AG04450 (cell line): ENCODE measurements at places on chromosomes 5 and 9. TPM values are rescaled to one million over a fixed set of nuclear protein-coding genes. Genes with fewer than 3 reads are reported as not detected.
A peak's percentile ranks its signal among the peaks of the same experiment; 100 is the strongest.

DNA sequence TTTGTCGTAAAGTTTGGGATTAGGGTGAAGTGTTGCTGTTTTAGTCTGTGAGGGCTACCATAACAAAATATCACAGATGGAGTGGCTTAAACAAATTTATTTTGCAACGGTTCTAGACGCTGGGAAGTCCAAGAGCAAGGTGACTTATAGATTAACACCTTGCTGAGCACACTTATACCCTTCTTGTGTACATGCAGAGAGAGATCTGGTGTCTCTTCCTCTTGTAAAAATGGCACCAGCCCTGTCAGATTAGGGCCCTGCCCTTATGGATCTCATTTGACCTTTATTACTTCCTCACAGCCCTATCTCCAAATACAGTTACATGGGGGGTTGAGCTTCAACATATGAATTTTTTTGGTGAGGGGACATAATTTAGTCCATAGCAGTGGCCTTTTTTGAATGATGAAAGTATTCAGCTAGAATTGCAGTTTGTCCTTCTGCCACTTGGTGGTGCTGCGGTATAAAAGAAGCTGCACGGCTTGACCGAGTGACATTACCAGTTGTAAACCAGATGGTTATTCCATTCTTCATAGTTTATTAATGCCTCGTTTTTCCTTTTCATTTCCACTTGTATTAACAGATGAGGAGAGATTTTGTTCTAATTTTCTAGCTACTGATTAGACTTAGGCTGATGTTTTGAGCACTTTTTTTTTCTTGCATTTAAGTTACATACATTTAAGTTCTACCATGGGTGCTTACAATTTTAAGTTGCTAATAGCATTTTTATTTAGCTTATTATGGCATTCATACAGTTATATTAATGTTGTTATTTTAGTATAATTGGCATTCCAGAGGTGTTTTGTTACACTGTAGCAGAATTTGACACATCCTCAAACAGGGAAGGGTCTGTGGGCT is 19.4 kb downstream of the DCP2 start:
- peak; percentile 50 for DNase-seq

DNA sequence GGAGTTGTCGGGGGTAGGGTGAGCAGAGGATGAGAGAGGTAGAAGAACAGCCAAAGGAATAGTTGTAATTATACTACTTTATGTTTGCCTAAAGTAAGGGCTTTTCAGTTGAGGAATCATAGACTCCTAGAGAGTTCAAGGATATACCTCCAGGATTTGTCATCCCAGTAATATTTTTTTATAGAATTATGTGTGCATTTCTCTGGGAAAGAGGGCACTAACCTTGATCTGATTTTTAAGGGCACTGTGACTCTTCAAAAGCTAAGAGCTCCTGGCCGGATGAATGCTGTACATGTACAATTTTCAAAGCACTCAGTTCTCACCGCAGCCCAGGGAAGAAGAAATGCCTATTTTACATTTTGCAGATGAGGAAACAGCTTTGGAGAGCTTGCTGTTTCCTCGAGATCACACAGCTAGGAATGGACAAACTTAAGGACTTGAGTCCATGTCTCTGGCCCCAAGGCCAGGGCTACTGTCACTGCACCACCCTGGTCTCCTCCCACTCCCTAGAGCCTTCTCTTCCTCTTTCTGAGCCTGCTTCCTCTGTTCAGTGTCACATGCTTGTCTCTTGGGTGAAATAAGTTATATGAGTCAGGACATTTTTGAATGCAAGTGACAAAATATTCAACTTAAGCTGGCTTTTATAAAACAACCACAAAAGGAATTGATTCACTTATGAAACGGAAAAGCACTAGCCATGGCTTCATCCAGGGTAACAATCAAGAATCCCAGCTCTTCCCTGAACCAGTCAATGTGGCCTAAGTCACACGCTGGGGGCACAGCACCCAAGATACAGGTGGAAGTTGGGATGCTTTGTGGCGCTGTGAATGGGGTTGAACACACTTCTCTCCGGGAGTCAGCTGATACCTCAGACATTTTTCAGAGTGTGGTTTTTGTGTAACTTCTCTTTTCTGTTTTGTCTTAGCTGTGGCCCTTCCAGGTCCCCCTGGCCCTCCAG is 45.7 kb upstream of the TGFBR1 start:
- no peak for DNase-seq

DNA sequence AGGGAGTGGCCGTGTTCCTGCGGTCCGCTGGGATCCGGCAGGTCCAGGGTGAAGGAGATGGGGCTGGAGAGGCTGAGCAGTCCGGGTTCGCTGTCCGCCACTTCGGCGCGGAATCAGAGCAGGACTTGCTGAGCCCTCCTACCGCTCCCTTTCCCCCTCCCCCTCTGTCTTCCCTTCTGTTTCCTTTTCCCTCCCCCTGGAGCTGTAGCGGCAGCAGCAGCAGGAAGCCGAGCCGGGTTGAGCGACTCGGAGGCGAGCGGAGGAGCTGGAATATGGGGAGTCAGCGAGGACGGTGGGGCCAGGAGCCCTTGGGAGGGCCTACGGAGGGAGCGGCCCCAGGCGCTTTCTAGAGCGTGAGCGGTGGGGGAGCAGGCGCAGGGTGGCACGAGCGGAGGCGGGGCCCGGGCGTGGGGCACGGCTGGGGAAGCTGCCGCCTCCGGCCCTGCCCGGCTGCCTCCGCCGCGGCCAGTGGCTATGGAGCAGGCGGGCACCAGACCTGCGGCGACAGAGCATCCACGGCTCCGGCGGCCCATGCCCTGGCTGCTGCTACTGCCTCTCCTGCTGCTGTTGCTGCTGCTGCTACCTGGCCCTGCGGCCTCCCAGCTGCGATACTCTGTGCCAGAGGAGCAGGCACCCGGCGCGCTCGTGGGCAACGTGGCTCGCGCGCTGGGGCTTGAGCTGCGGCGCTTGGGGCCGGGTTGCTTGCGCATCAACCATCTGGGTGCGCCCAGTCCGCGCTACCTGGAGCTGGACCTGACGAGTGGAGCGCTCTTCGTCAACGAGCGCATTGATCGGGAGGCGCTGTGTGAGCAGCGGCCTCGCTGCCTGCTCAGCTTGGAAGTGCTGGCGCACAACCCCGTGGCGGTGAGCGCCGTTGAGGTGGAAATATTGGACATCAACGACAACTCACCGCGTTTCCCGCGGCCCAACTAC is at the start of gene PCDHAC2:
Gene PCDHAC2 (plus strand): TSS at position 184 of the 933 bp plus-strand sequence. CDS start 291 bp downstream, at position 475.
- DNase-seq, result no peak

- no peak for DNase-seq
Measured at GRCh38 chr5:136145030-136145429, 12.4 kb downstream of the SMAD5 start.

DNA sequence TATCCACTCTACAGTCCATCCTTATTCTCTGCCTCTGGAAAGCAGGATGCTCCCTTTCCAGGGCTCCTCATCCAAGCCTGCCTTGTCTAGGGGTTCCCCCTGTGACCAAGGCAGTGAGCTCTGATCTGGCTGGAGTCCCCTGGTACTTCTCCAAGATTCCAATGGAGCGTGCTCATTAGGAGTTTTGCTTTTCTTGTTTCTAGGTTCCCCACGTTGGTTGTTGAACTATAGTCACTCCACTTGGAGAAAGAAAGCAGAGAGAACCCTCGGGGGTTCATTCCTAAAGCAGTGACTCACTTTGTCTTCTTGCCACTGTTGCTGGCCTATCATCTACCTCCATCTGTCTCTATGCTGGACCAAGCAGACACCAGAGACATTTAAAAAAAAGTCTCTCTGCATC is 192.6 kb downstream of the TLE4 start:
- DNase-seq, result peak; percentile 83

- no peak for DNase-seq
Measured at GRCh38 chr5:137737349-137738131, 1.7 kb upstream of the KLHL3 start.

DNA sequence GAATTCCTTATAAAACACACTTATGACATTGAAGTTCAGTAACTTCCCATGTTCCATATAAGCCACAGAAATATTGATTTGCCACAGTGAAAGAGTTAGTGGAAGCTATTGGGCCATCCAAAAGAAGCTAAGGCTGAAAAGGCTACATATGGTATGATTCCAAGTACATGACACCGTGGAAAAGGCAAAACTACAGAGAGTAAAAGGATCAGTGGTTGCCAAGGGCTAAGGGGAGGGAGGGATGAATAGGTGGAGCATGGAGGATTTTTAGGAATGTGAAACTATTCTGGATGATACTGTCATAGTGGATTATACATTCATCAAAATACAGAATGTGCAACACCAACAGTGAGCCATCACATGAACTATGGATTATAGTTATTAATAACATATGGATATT is 109.7 kb downstream of the F2RL2 start:
- DNase-seq, result no peak

DNA sequence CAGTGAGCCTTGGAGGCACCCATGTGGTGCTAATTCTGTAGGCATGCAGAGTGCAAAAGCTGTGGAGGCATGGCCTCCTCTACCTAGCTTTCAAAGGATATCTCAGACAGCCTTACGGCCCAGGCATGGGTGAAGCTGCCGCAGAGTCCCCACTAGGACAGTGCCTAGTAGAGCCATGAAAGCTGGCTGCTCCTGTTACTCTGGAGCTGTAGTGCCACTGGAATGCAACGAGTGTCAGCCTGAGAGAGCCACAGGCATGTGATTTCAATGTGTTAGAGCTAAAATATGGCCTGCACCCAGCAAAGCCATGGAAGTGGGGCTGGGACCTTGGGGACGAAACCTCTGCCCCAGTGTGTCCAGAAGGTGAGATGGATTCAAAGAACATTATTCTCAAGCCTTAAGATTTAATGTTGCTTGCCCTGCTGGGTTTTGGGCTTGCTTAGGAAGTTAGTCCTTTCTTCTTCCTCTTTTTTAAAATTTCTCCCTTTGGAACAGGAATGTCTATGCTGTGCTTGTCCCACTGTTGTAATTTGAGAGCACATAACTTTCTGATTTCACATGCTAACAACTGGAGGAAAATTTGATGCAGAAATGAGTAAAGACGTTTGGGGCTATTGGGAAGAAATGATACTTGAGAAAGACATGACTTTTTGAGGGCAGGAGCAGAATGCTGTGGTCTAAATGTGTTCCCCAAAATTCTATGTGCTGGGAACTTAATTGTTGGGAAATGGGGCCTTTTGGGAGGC is 298.4 kb downstream of the PSAT1 start:
- no peak for DNase-seq

DNA sequence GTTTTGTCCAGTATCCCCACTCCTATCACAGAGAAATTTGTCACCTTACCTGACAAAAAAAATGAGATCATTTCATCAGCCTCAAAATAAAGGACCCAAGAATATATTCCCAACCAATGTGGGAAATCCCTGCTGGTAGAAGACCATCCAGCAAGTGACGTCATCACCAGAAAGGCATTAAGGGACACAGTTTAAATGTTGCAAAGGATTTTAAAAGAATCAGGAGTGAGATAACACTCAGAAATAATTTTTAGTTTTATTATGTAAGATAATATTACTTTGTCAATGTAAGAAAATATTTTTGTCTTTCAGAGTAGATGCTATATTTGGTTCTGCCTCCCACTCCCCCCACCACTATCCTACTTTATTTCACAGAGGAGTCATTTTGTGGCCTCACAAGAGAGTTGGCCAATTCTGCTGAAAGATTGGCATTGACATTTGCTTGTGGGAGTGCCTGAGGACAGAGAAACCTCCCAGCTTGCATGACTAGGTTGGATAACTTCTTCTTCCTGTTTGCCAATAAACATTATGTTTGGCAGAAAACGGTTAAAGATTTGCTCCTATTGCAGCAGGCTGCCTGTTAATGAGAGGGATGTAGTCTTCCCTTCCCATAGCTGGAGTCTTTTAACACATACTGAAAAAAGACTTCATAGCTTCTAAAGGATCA is 288.6 kb upstream of the DAB2 start:
- DNase-seq, result no peak

GRCh38 chr9:132531710-132532570 is 50.5 kb upstream of the BARHL1 start:
- no peak for DNase-seq

- DNase-seq, result no peak
Measured at GRCh38 chr9:121206516-121207370, 5.1 kb upstream of the RAB14 start.

DNA sequence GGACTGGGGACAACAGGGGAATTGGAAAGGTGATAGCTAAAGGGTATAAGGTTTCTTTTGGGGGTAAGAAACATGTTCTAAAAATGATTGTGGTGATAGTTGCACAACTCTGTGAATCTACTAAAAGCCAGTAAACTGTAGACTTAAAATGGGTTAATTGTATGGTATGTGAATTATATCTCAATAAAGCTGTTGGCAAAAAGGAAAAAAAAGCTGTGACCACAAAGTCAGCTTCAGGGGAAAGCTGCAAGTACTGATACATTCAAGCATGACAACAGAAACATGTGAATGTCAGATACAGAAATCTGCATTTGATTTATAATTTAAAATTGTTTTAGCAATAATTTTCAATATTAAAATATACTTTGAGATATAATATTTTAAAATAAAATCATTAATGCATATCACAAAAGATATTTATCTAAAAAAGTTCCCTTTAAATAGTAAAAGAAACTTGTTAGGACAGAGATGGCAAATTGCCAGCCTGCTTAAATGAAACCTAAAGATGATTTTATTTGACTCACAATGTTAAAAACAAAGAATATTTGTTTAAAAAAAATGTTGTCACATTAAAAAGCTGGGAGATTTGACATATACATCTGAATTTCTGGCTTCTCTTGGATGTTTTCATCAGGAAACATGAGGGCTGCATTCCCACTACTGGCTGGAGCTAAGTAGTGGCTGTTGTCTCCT is 66.0 kb downstream of the TBCA start:
- DNase-seq, result no peak

DNA sequence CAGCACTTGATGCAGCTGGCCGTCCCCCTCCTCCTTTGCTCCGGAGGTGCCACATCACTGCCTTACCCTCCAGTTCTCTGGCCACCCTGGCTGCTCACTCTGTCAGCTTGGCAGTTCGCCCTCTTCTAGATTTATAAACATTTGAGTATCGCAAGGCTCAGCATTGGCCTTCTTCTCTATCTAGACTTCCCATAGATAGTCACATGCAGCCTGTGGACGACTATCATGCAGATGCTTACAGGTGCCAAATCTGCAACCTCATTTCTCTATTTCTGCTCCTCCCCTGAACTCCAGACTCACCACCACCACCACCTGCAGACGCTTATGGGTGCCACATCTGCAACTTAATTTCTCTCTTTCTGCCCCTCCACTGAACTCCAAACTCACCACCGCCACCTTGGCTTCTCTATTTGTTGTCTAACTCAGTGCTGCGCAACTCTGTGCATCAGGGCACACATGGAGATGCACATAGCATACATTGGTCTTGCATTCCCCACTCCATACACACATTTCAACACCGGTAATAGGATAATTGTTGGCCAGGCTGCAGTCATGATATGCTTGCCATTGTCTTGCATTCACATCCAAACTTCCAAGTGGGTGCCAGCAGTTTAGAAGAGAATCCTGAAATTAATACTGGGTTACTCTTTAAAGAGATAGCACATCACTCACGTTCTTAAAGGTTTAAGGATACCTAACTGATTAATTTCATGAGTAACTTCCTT is 1.9 kb upstream of the DAP start:
- no peak for DNase-seq

- no peak for DNase-seq
Measured at GRCh38 chr5:88555674-88556073, 287.0 kb upstream of the TMEM161B start.

ANKRD34B gene
- polyA plus RNA-seq, result not detected in 2 replicates

DND1 gene
- polyA plus RNA-seq, result 0.14 and 0.31 TPM in 2 replicates

TOR1A gene
- polyA plus RNA-seq, result 72.0 and 78.5 TPM in 2 replicates
